ENCODE measurements at places on chromosomes 2 and 18.

- no peak for DNase-seq
Observed at GRCh38 chr18:48122376-48122775, 191.9 kb upstream of the SMAD2 start.

DNA sequence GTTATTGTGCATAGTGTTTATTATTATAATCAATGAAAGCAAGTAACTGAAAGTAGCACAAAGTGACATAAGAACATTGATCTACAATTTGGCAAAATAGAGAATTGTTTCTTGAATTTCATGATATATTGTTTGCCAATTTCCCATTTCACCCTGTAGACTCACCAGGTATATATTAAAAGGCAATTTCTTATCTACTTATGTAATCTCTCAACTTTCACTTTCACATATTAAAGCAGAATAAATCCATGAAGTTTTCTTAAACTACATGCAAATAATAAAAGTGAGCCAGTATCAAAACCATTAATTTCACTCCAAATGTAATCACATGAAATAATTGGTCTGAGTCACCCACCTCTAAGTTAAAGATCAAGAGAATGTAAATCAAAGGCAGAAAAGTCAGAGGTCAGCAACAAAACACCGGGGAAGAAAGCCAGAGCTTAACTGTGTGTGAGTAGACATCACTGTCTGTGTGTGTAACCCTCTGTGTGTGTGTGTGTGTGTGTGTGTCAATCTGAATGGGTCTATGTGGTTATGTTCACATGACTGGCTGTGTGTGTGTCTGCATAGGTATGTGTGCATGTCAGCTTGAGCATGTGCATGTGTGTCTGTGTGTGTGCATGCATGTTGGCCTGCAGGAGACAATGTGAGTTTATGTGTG, 44.1 kb downstream of the ZNF385B start:
- no peak for DNase-seq

- no peak for DNase-seq
Observed at GRCh38 chr2:105117565-105117964, 79.7 kb downstream of the MRPS9 start.

DNA sequence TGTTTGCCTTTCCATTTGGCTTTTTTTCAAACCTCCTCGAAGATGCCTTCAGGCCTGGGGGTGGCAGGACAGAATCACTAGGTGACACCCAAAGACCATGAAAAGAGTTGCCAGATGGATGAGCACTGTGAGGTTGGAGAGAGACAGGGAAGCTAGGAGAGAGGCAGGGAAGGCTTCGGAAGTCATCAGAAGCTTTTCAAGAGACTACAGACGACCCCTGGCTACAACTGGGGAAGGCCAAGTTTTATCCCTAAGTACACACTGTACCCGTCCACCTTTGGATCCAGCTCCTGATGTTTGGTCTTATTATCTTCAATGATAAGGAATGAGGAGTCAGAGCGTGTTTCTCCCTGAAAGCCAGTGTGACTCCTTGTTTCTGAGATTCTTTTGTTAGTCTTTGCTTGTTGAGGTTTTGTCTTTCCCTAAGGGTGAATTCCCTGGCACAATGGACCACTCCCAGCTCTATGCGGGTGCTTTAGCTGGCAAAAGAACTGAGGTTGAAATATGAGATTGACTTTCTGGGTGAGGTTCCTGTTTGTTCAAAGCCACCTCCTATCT, 33.4 kb upstream of the SLC9A2 start:
- DNase-seq = no peak

GRCh38 chr2:158723921-158724802, 71.0 kb upstream of the DAPL1 start:
- no peak for DNase-seq

DNA sequence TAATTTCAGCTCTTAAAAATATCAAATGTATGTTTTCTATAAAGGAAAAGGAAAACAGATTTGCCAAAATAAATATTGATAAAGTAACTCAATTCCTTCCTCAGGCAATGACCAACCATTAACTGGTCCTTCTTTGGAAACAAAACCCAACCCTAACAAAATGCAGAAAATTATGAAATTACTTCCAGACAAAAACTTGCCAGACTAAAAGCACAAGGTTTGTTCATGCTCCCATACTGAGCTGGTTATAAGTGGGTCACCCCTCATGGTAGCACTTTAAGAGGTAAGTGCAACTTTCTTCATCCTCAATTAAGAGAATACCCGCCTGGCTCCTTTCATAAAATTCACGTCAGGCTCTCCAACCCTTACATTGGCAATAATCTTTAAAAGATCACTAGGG, 31.1 kb upstream of the TTC32 start:
- DNase-seq = no peak

DNA sequence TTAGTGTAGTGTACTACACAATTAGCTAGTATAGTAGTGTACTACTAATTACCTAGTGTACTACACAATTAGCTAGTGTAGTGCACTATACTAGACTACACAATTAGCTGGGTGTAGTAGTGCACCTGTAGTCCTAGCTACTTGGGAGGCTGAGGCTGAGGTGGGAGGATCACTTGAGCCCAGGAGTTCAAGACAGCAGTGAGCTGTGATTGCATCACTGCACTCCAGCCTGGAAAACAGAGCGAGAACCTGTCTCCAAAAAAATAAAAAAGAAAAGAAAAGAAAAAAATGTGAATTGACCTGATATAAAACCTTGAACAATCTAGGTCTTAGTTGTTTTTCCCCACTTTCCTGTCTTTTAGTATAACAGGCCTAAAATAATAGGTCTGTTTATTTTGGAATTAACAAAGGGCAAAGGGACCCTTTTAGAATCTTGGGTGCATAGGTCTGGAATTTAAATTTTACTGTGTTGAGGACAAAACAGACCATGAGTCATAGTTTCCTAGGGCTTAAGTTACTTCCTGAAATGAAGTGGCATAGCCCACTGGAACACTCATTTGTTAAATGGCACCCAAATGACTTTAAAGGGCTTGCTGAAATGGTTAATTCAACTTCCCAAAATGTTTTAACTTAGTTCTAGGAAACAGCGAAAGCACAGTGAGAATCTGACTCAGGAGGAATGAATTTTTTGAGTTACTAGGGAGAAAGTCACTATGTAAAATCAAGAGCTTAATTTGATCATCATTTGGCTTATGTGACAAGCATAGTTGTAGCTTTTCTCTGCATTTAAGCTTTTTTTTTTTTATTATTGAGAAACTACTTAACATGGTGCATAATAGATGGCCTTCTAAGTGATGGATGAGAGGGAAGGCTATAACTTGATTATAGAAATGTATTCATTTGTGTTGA, 50.7 kb upstream of the ARL5A start:
- no peak for DNase-seq

DNA sequence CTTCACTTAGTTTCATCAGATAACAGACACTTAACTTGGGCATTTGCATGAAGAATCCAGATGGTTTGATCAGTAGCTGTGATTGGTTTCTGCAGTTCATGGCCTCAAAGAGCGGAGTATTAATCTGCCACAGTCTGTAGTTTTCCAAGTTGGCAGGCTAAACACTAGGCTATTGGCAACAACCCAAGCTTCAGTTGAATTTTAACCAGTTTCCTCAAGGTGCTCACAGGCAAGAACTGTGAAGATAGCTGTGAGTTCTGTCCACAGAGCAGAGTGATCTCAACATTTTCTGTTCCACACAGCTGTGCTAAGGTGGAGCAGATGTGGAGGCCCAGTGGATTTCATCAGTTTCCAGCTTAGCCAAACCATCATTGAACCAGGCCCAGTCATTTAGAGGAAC, 469.5 kb upstream of the LINC00305 start:
- DNase-seq = no peak

DNA sequence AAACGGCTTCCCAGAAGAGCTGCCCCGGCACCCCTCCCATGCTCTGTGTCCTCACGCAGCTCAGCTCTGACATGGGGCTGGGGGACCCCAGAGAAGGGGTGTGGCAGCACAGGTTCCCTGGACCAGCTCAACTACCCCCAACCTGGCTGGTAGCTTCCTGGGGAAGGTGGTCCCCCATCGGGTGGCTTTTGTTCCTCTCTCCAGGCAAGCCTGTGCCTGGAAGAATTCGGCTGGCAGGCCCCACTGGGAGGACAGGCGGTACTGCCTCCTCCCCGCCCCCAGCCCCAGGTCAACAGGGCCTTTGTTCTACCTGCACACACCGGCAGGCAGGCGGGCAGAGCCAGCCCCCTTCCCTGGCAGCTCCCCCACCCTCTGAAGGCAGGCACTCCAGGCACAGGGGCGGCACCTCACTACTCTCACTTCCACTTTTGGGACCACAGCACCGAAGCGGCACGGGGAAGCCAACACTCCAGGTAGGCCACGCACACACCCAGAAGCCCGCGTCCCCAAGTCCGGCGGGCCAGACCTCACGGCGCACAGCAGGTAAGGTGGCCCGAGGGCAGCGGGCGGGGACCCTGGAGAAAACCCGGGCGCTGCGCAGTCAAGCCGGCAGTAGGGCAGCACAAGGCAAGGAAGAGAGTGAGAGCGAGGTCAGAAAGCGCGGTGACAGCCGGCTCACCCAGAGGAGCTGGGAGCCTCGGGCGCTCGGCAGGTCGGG, 1.3 kb downstream of the HS6ST1 start:
- no peak for DNase-seq

Data from AG08395 (cell line).